ENCODE measurements at places on chromosomes 7 and 10. TPM values are rescaled to one million over a fixed set of nuclear protein-coding genes. Genes with fewer than 3 reads are reported as not detected.

The BMS1 gene
- total RNA-seq: 6.2 TPM

The ZNF736 gene
- 6.0 TPM for total RNA-seq

The PDE6C gene
- total RNA-seq: not detected

The TLX1 gene
- total RNA-seq: not detected

The JCAD gene
- 82.8 TPM for total RNA-seq

DNA sequence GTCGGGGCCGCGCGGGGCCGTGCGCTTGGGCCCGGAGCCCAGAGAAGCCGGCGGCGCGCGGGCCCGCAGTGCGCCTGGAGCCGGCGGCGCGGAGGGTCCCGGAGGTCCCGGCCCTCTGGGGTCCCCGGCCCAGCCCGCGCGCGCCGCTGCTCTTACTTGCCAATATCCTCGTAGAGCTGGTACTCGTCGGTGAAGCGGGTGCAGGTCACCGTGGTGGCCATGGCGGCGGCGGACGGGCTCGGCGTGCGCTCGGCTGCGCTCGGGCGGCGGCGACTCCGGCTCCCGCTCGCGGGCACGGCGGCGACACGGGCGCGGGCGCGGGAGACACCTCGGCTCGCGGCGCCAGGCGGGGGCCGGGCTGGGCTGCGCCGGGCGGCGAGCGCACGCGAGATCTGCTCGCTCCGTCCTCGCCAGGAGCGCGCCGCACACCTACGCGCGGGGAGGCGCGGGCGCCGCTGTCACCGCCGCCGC, at the start of gene CAMK2B:
CAMK2B (minus strand) TSS at position 394 of the 471 bp plus-strand sequence; CDS start at position 221, 173 bp downstream.
- DNase-seq: no peak

DNA sequence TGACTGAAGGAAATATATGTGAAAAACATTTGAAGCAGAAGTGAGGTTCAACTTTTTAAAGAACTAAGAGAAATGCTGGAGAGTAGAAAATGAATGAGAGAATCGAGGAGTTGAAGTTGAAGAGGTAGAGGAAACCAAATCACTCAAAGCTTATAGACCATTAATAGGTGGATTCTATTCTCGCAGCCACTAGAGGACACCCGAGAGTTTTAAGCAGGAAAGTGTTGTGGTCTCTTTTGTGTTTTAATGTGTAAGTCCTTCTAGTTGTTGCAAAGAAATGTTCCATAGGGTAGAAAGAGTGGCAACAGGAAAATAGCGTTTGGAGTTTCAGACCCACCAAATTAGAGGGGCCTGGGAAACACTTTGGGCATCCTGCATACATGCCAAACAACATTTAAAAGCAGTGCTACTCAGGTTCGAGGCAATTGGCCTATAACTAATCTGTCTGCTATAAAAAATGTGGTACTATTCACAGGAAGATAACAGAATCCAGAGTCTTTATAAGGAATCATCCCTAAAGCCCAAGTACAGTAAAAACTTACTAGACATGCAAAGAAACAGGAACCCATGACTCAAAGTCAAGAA, 75.3 kb upstream of the TAS2R16 start:
- no peak for DNase-seq

DNA sequence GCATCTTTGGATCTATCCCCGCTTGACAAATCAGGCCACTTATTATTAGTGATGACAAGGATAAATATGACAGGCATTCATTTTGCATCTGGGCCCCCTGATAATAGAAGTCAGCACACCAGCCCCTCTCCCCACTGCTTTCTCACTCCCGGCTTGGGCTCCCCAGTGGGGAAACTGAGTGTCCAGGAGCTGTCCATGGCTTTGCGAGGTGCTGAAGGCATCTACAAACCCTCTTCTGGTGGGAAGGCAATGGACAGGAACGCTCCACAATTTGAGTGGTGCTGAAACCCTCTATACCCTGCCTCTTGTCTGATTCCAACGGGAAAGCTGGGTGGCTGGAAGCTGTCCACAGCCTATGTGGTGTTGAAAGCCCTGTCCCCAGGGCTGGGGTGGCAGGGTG, 61.7 kb upstream of the PCBD1 start:
- peak; percentile 3 for DNase-seq

DNA sequence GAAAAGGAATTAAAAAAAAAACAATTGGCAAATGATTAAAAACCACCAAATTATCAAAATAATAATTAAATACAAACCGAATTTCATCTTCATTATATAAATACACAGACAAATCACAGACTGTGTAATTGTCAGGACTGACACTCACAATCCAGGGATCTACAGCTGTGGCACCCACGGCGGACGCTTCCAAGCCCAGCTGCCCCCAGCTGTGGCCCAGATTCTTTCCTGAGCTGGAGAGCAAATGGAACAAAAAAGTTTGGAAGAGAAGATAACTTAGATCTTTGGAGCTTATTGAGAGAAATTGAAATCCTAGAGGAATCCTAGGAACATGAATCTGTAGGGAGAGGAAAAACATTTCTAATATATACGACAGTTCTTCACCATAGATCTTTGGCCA, 316.1 kb downstream of the OTUD1 start:
- DNase-seq: no peak

- DNase-seq: no peak
These were observed 296.4 kb upstream of the MAGI2 start for GRCh38 chr7:79749856-79750255.

- no peak for DNase-seq
These were observed 208.8 kb downstream of the HIBADH start for GRCh38 chr7:27453702-27454405.

- DNase-seq: no peak
These were observed 44.3 kb downstream of the INSYN2A start for GRCh38 chr10:127151981-127152699.

The IFIT2 gene
- total RNA-seq: 0.85 TPM

The TECPR1 gene
- 28.1 TPM for total RNA-seq

DNA sequence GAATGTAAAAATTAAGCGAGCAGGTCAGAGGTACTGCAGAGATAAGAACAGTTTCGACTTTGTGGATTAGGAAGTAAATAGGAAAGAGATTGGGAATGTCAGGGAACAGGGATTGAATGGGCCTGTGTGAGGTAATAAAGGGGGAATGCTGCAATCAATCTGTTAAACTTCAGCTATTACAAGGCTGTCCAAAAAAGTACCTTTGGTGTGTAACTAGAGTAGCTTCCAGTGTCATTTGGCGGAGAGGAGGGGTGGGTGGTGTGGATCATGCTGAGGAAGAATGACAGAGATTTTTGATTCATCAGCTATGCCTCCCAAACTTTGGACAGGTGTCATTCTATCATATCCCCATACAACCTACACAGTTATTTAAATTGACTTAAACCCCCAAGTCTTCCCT, 128.2 kb upstream of the RHEB start:
- no peak for DNase-seq

DNA sequence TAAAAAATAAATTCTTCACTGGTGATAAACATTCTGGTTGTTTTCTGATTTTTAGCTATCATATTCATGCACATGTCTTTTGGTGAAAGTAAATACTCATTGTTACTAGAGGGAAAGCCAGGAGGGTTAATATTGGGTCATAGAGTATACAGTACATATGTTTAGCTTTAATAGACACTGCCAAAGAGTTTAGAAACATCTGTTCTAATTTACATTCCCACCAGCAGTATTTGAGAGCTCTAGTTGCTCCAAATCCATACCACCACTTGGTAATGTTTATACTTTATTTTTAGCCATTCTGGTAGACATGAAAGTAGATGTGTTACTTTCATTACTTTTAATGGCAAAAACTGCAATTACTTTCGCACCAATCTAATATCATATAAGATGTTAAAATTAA, 108.8 kb downstream of the MKX start:
- no peak for DNase-seq

The OR9A2 gene
- not detected for total RNA-seq

DNA sequence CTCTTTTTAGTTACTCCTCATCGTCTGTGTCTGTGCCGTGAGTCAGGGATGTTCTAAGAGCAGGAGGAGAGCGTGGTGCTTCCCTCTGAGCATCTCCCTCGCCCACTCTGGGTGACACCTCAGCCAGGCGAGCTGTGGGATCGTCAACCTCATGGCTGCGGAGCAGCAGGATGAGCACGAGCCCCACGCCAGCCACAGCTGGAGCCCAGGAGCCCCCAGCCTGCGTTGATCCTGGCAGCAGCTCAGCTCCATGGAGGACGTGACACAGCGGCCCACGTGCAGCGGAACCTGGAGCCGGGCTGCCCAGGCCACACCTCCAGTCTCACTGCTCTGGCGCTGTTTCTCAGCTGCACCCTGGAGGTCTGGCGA, 512.0 kb downstream of the PTPRN2 start:
- DNase-seq: no peak

GRCh38 chr7:108204281-108204796, 74.2 kb upstream of the LAMB4 start:
- no peak for DNase-seq

DNA sequence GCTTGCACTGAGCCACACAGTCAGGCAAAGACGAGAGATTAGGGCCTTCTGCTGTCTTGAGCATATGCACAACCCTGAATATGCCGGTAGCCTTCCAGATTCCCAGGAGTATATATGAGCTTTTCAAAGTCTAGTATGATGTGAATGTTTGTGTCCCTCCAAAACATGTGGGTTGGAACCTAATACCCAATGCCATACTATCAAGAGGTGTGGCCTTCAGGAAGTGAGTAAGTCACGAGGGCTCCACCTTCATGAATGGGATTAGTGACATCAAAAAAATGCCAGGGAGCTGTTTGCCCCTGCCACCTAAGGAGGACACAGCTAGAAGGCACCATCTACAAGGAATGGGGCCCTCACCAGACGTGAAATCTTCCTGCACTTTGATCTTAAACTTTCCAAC, 105.2 kb downstream of the CH25H start:
- no peak for DNase-seq

DNA sequence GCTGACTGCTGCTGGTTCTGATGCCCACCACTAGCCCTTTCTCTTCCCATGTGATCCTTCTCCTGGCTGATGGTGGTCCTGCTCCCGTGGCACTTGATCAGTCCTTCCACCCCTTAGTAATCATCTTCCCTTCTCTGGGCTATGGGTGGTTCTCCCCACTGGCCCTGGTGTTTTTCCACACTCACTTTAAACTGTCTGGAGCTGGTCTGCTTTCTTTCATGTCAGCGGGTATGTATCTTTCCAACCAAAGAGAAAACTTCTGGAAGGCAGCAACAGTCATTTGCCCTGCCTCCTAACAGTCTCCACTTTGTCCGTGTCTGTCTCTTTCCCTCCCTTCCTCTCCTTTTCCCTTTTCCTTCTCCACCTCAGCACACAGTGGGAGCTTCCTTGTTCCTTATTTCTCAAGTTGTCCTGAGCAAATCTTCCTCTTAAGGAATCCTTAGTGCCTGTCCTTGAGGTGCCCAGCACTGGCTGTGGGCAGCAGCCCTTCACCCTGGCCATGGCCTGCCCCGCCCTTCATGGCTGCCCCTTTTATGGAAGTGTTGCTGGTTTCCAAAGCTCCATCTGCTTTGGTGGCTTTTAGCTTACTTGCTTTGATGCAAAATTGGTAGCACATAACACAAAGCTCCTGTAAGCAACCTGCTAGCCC, 189.0 kb downstream of the TCF7L2 start:
- DNase-seq: peak; percentile 38

- no peak for DNase-seq
These were observed 48.8 kb upstream of the CARD11 start for GRCh38 chr7:3092468-3092867.

The HOXA3 gene
- 14.4 TPM for total RNA-seq

The LRRN3 gene
- total RNA-seq: 1.7 TPM
